ENCODE measurements at places on chromosomes 7 and 10.

GRCh38 chr7:128020159-128020558, 11.1 kb downstream of the LRRC4 start:
- peak; percentile 66 for DNase-seq

GRCh38 chr7:123944395-123944794, 19.4 kb downstream of the SPAM1 start:
- DNase-seq, result no peak

DNA sequence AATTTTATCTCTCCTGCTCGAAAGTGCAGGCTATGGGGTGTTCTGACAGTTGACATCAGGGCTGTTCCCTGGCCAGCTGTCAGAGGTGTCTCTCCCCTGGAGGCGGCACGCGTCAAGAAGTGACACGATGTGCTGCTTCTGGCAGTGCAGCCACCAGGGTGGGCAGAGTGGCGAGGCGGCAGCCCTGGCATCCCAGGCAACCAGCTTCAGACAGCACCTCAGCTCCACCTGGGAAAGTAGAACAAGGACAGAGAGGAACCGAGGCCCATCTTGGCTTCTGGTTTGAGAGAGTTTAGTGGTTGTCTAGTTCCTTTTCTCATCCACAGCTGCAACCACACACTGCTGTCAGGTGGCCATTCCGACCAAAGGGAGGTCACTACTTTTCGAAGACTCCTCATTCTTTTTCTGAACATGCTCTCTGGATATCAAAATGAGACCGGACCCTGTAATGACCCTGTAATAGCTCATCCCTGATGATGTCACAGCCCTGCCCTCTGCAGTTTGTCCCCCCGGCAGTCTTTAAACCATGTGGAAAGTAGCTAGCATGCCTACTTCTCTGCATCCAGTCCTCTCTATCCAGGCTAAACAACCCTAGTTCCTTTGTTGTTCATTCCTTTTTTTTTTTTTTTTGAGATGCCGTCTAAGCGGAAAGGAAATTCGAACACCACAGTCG, 381.0 kb upstream of the NRP1 start:
- DNase-seq, result no peak

- peak; percentile 13 for DNase-seq
Observed at GRCh38 chr7:18566829-18567228, 71.3 kb downstream of the HDAC9 start.

- no peak for DNase-seq
Observed at GRCh38 chr10:11109590-11109989, 91.9 kb downstream of the CELF2 start.

DNA sequence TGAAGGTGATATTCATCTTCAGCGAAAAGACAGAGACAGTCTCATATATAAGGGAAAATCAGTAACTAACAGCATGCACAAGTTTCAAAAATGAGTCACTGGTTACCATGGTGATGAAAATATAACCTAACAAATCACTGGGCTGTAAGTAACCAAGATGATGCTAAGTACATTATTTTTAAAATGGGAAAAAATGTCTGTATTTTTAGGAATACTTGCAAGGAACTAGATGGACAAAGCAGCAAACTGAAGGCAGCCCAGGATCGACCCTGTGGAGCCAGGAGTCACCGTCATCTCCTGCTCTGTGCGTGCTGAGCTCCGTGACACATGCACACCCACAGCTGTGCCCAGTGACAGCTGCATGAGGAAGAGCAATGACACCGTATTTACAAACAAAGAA, 137.3 kb downstream of the ELMO1 start:
- DNase-seq, result no peak

DNA sequence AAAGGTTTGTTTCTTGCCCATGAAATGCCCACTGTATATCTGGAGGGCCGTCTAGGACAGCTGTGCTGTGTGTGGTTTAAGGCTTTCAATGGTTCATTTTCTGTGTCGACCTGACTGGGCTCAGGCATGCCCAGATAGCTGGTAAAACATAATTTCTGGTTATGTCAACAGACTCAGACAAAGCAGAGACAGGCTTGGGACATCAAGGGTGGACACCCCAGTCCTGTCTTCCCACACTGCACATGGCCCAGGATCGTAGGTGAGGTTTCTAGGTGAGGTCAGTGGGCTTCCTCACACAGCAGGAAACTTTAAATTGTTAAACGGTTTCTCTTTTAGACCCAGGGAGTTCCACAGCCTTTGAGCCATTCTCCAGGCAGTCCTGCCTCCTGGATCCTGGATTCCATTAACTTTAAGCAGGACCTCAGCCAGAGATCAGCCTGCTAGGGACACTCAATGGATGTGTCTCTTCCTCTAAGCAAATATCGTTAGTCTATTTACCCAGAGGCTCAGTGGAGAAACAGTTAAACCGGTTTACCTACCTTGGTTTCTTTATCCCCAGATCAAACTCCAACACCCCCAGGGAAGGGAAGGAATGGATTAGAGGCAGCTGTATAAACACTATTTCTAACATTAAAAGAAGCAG, 66.4 kb downstream of the ST8SIA6 start:
- no peak for DNase-seq

Measured in hematopoietic multipotent progenitor cell treated with erythropoietin and hydrocortisone succinate and interleukin-3 and kit ligand, for 6 days (in vitro differentiated cells).